ENCODE measurements at places on chromosomes 6 and 20.

- DNase-seq, result no peak
Observed at GRCh38 chr6:111588366-111588765, 17.3 kb downstream of the TRAF3IP2 start.

DNA sequence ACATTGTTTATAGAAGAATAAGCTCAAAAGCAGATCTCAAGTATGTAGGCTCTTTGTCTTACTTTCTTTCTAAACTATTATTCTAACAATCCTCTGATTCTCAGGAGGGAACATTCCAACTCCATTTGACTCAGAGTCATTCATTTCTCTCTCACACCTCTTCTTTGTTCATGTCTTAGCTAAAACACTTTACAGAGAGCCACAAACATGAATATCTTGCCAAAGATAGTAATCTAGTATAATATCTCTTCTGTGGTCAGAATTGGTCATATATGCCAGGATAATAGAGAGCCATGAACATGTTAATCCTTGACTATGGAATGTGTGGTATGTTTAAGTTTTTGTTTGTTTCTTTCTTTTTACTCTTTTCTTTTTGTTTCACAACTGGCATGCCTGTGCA lies 456.0 kb upstream of the PTCHD4 start:
- no peak for DNase-seq

GRCh38 chr6:16321826-16322225 lies 83.4 kb downstream of the GMPR start:
- DNase-seq, result no peak

- DNase-seq, result no peak
Observed at GRCh38 chr6:114288701-114289495, 53.9 kb downstream of the HS3ST5 start.

DNA sequence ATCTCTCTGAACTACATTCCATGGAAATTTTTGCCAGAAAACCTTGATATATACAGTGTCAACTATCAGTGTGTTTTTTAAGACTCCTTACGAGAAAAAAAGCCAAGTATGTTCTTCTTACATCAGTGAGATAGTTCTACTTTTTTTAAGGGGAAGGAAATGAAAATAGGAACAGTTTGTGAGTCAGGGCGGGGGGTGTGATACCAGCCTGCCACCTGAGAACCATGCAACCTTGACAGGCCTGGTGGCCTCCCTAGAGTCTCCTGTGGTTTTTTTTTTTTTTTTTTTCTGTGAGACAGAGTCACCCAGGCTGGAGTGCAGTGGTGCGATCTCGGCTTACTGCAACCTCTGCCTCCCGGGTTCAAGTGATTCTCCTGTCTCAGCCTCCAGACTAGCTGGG lies 96.3 kb upstream of the GCM1 start:
- no peak for DNase-seq

DNA sequence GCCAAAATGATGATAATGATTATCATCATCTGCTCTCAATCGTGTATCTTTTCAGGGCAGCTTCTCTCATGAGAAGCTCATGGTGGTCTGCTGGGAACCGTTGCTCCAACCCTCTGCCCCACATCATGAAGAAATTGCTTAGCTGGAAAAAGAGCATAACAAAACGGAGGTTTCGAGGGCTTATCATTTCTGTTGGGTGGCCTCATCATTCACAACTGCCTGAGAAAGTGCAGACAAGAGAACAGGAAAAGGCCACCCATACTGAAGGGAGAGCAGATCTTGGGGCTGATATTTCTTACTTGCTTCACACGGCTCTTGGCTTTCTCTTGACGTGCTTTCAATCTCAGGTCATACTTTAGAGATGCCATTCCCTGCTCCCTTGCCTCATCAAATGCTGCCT lies 471.6 kb downstream of the CD83 start:
- no peak for DNase-seq

DNA sequence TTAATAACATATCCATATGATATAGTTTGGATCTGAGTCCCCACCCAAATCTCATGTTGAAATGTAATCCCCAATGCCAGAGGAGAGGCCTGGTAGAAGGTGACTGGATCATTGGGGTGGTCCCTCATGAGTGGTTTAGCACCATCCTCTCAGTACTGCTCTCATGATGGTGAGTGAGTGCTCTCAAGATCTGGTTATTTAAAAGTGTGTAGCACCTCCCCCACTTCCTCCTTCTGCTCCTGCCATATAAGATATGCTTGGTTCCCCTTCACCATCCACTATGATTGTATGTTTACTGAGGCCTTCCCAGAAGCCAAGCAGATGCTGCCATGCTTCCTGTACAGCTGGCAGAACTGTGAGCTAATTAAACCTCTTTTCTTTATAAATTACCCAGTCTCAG lies 22.9 kb downstream of the IRF4 start:
- DNase-seq, result no peak

DNA sequence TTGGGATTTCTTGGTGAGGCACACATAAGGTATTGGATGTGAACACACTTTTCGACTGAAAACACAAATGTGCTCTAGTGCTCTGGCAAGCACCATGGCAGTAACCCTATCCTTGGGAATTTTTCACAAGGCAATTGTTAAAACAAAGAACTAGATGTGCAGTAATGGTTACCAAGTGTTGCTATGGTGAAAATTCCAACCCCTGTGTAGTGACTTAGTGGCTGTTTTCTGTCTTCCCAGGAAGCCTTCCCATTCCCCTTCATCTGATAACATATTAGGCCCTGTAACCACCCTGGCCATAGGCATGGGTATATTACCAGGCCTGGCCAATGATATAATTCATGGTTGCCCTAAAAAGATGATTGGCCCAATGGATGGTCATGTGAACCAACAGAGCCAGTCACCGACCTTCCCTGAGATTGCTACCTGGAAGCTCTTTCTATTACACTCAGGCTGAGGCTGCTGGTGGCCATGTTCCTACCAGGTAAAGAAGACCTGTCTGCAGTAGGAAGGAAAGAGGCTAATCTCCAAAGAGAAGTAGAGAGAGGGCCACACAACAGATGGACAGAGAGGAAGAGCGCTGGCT lies 4.1 kb downstream of the C20orf202 start:
- DNase-seq, result no peak

DNA sequence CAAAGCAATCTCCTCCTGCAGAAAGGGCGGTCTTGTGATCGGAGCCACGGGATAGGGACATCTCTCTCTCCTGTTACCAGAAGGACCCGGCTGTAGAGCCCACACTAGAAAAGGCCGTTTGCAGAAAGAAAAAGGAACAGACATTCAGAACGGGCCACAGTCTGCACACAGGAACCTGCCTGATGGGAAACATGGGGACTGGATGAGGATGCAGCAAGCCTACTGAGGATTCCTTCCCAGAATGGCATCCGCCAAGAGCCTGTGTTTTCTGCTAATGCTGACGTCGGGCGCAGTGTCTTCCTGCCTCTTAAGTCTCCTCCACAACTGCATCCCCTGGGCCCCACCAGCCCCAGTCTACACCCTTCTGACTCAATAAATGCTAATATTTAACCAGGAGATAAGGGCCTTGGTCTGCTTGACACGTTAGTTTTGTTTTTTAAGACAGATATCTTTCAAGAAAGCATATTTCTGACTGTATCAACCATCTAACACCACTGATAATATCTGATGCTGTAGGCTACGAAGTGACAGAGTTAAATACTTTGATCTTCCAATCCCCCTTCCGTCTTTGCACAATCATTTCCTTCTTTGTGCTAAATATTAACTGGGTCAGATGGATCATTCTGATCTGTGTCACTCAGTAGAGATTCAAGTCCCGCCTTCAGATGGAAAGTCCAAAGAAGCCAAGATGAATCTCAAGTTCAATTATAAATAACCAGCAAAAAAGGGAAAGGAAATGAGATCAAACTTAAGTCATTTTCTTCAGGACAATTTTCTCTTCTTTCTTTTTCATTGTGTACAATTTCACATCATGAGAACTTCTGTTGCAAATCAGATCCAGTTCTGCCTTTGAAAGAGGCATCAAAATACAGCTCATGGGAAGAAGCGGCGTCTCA lies 20.7 kb downstream of the FAM50B start:
- no peak for DNase-seq

DNA sequence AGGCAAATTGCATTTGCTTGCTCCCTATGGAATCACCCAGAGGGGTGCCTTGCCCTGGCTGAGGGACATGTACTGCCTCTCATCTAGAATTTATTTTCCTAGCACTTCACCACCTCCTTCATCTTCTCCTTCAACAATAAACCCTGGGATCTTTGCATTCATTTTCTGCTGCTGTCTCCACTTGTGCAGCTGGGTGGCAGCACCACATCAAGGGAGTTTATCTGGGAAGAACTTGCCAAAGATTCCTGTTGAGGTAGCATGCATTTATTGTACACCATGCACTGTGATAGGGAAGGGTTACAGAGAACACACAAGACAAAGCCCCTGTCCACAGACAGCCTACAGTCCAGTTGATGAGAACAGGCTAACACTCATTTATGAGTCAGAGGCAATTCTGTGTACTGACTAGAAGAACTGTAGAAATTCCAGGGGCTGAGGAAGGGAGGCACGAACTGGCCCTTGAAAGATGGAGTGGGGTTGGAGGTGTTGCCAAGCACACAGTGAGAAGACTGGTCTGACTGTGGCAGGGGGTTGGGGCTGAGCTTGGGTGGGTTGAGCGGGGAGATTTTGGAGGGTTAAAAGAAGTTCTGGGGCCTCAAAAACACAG lies 17.5 kb downstream of the C20orf173 start:
- DNase-seq, result peak; percentile 24

GRCh38 chr20:11255860-11256259 lies 582.1 kb upstream of the JAG1 start:
- DNase-seq, result no peak

DNA sequence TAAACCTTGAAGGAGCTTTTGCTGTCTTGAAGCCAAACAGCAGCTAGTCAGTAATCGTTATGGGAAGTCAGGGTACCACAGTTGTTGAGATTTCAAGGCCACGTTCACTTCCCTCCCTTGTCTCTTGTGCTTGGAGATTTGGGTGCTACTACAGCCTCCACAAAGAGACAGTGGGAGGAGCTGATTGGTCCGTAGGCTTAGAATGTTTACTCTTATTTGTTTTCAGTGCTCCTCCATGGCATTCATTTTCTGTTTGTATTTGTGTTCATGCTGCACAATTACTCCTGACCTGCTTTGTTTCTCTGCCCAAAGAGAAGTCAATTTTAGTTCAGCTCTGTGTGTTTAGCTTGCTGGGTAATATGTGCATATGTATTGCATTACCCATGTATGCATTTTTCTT lies 147.7 kb downstream of the PRL start:
- DNase-seq, result peak; percentile 4

GRCh38 chr20:1263853-1264252 lies 2.2 kb upstream of the SNPH start:
- peak; percentile 38 for DNase-seq

GRCh38 chr20:23598481-23598880 lies 7.2 kb downstream of the CST9 start:
- no peak for DNase-seq

DNA sequence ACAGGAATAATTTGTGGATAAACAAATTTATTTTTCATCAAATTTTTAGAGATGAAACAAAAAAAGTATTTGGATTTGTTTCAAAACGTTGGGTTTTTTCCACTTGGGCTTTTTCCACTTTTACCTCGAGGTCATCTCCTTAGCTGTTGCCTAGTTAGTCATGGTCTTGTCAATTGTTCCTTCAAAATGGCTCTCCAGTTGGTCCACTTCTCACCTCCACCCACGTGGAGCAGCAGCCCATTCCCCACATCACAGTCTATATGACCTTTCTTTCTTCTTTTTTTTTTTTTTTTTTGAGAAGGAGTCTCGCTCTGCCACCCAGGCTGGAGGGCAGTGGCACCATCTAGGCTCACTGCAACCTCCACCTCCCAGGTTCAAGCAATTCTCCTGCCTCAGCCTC lies 6.7 kb upstream of the SLC4A11 start:
- no peak for DNase-seq

Measured in NCI-H524 (cell line).